ACHN (cell line): ENCODE measurements at places on chromosomes 1 and 21.
A peak's percentile ranks its signal among the peaks of the same experiment; 100 is the strongest.

DNA sequence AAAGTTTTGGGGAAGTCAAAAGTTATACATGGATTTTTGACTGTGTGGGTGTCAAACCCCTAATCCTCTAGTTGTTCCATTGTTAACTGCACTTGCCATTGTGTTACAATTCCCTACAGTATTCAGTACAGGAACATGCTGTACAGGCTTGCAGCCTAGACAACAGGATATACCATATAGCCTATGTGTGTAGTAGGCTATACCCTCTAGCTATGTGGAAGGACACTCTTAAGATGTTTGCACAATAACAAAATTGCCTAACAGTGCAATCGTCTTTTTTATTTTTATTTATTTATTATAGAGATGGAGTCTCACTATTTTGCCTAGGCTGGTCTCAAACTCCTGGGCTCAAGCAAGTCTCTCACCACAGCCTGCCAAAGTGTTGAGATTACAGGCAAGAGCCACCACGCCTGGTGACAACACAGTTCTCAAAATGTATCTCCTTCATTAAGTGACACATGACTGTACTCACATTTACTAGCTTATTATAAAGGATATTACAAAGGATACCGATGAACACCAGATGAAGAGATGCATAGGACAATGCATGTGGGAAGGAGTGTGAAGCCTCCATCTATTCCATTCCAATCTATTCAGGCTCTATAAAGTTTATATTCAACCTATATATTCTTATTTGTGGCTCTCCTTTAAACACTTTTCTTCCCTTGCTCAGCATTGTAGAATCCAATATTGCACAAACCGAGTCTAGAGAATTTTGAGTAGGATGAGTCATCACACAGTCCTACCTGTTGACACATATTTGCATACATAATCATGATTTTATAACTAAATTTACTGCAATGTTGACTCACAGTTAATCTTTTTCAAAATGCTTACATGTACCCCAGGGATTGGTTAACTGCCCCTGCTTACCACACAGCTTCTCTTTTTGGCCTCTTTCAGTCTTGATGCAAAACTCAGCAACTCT lies 28.4 kb upstream of the CEP350 start:
- DNase-seq: no peak

- DNase-seq: no peak
Observed at GRCh38 chr1:96306809-96307560, 414.6 kb upstream of the PTBP2 start.

- peak; percentile 25 for DNase-seq
Observed at GRCh38 chr21:44012474-44013379, 618 bp downstream of the TRAPPC10 start.

DNA sequence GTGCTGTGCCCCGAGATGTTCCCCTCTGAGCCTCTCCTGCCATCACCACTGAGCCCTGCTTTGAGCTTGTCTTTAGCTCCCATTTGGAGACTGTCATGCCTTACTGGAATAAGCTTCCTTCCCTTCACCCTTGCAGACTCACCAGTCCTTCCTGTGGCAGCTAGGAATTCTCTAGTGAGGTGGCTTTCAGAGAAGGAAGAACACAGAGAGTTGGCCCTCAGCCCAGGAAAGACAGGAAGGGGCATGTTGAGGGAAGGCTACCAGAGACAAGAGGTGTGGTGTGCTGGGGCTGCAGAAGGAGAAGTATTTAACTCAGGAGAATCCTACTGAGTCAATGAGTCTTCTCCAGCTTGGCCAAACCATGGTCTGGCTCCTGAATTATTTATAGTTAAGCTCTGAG lies 76.3 kb downstream of the UCK2 start:
- peak; percentile 39 for DNase-seq

GRCh38 chr1:89607156-89607555 lies 25.8 kb upstream of the LRRC8C start:
- DNase-seq: no peak

GRCh38 chr1:101050869-101051268 lies 25.3 kb upstream of the DPH5 start:
- no peak for DNase-seq

GRCh38 chr21:33686386-33686785 lies 44.1 kb downstream of the ITSN1 start:
- DNase-seq: no peak

- DNase-seq: no peak
Observed at GRCh38 chr1:216049741-216050430, 373.4 kb downstream of the USH2A start.

GRCh38 chr1:228490120-228491078 lies 3.2 kb downstream of the RNF187 start:
- peak; percentile 24 for DNase-seq

DNA sequence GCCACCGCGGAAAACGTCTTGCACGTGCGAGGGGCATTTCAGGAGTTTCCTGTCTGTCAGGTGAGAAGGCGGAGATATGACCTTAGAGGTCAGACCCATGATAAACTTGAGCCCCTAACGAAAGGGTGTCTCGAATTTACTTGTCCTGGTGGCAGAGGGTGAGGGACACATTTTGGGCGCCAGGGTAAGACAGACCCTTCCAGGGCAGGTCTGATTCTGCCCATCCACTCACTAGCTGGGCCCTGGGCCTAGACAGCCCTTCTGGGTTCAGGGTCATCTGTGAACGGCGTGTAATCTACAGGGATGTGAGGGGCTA lies 395 bp upstream of the CSRP1 start:
- DNase-seq: no peak

- no peak for DNase-seq
Observed at GRCh38 chr21:15001113-15001512, 63.7 kb downstream of the NRIP1 start.

DNA sequence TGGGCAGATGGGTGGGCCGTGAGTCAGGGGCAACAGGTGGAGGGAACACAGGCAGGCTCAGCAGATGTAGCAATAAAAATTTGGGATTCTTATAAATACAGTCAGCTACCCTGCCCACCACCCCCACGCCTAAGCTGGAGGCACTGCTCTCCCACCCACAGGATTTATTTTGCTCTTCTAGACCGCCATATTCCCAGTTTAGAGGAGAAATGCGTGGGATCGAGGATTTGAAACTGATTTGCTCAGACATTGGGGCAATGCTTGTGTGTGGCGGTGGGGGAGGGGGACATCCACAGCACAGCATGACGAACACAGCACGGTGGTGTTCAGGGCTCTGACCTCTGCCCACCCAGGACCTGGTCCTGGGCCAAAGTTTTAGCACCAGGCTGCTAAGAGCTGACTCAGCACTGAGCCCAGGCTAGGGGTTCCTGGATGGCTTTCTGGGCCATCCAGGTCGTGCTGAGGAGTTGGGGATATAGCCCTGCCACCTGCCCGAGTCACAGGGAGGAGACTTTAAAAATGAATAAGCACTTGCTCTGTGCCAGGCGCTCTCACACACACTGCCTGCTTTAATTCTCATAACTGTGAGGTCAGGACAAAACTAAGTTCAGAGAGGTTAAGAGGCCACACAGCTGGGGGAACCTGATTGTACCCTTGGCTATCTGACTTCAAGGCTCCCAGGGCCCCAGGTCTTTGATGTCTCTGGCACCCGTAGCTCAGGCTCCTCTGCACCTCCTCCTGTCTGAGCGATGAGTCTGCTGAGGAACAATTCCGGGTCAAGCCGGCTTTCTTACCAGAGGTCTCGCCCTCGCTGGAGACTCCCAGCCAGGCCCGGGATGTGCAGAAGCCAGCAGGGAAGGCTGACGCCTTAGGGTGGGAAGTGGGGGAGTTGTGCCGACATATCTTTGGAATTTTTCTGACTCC lies 29.4 kb upstream of the CSF1 start:
- no peak for DNase-seq

- no peak for DNase-seq
Observed at GRCh38 chr1:185213091-185213490, 56.1 kb downstream of the SWT1 start.

DNA sequence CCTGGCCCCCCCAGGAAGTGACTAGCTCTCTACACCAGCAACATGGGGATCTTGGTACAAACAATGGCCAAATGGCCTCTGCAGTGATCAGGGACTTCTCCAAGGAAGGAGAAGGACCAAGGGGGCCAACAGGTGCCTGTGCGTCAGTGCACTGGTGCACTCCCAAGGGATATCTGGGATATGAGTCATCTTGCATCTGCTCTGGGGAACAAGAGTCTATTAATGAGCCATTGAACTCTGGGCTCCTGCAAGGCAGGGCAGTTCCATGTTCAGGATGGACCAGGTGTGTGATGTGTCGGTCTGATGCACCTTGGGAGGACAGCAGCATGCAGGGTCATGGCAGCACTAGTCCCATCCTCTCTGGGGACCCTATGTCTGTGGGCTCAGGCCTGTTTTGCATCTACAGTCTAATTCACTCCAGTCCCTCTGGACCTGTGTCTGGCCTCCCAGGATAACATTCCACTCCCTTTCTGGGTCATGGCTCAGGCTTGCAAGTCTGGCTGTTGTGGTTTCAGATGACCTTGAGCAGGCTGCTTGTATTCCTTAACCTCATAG lies 125.3 kb downstream of the TRABD2B start:
- DNase-seq: peak; percentile 91

- DNase-seq: no peak
Observed at GRCh38 chr1:183142171-183142570, 43.9 kb upstream of the LAMC2 start.

- no peak for DNase-seq
Observed at GRCh38 chr1:115461526-115461925, 123.5 kb upstream of the NGF start.

GRCh38 chr1:113118266-113118665 lies 45.3 kb downstream of the LRIG2 start:
- DNase-seq: no peak

DNA sequence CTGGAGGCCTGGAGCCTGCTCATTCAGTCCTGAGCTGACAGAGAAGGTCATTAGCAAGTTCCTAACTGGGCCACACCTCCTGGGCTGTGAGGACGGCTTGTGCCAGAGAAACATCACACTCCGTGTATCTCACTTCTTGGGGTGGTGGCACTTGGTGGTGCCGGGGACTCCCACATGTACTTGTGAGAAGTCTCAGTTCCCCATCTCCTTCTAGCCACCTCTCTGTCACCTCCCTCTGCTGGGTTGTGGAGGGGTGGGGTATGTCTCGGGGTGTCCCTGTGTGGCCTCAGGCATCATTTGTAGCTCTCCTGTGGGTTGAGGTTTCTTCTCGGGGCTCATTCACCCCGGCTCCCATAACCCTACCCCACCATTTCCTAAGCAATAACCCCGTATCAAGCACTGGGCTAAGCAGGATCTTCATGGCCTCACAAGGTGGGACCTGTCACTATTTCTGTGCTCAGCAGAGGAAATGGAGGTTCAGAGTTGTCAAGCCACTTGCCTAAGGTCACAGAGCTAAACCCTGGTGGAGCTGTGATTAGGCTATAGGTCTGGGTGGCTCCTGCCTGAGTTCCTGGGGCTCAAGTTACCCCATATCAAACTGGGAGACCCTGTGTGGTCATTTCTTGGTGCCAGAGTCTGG lies 62.5 kb downstream of the UBIAD1 start:
- no peak for DNase-seq

- no peak for DNase-seq
Observed at GRCh38 chr1:230900984-230901383, 32.7 kb upstream of the C1orf198 start.

- DNase-seq: no peak
Observed at GRCh38 chr1:25425098-25426085, 4.8 kb upstream of the RHCE start.

DNA sequence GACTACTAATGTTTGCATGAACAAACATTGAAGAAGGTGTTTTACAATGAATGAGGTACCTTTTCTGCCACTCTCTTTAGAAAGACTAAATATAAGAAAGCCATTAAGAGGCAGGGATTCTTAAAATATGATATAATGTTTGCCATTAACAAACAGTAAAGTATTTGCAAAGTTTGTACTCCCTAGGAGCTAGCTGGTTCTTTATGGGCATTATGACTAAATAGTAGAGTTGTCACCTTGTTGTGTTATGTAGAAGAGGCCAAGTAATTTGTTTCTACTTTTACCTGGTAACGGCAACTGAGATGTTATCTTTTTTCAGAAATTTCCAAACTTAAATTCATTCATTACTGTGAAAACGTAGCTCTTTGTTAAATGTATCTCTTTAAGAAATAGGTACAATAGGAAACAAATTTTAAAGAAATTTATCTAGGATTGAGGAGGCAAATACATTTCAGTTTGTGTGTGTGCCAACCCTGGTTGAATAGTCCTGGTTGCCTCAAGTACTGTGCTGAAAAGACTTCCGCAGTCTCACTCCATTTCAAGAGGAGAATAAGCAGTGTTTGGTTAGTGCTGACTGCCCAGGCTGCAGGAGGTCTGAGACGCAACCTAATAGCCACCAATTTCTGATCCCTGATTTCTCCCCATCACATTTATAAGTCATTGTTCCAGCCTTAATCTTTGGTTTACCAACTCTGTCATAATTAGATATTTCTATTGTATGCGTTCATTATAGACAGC lies 52.1 kb downstream of the WDR3 start:
- DNase-seq: no peak

GRCh38 chr21:38631676-38632075 lies 133.4 kb upstream of the ERG start:
- no peak for DNase-seq

GRCh38 chr1:43184388-43184787 lies 12.3 kb downstream of the CFAP57 start:
- no peak for DNase-seq

- no peak for DNase-seq
Observed at GRCh38 chr1:204600968-204601367, 84.6 kb downstream of the LRRN2 start.

DNA sequence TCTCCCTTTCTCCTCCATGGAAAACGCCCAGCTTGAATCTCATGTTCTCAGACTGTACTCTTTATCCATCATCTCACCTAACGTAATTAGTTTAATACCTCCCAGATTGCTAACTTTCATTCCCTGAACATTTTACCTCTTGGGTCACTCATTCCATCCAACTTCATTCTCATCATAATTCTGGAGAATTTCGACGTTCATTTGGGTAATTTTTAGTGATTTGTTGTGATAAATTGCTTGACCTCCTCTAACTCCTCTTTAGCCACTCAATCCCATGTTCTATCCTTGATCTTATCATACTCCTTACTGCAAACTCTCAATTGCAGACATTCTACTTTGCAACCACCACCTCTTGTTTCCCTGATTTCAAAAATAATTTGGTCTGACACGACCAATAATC lies 28.4 kb downstream of the RPE65 start:
- no peak for DNase-seq

- DNase-seq: no peak
Observed at GRCh38 chr1:84835169-84835568, 57.8 kb downstream of the LPAR3 start.

DNA sequence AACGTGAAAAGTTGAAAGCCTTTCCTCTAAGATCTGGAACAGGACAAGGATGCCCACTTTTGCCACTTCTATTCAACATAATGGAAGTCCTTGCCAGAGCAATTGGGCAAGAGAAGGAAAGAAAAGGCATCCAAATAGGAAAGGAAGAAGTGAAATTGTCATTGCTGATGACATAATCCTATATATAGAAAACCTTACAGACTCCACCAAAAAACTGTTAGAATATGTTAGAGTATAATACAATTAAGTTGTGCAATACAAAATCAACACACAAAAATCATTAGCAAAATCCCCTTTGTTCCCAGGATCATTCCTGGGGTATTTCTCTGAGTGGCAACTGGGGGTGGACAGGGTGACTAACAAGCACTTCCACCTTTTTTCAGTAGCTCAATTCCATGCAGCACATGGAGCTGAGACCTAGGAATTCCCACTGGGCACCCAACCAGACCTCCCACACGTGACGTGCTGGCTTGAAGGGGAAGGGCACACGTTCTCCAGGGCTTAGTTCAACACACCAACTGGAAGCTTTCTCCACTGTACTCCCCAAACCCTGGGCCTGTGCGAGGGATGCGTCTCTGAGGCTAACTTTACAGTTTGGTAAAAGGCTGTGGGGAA lies 9.6 kb downstream of the STUM start:
- DNase-seq: no peak

- no peak for DNase-seq
Observed at GRCh38 chr1:25729790-25730644, 70.0 kb upstream of the SELENON start.

- peak; percentile 58 for DNase-seq
Observed at GRCh38 chr1:26597629-26598039, 68.1 kb downstream of the RPS6KA1 start.
